AG10803 (cell line): ENCODE measurements at places on chromosomes 7 and 10.
A peak's percentile ranks its signal among the peaks of the same experiment; 100 is the strongest.

DNA sequence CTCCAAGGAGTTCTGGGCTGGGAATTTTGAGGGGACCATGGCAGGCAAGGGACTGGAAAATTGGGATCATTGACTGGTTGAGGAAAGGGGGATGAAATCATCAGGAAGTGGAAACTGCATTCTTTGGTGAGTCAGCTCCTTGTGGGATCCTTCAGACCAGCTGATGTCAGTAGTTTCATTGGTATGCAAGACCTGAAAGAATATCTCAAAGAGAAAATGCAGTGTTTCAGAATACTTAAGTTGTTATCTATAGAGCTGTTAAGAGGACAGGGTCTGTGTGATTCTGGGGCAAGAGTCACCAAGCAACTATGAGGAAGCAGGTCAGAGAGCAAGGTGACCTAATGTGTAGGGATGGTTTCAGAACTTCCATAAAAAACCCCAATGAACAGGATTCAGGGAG lies 595.9 kb upstream of the AUTS2 start:
- peak; percentile 87 for DNase-seq

DNA sequence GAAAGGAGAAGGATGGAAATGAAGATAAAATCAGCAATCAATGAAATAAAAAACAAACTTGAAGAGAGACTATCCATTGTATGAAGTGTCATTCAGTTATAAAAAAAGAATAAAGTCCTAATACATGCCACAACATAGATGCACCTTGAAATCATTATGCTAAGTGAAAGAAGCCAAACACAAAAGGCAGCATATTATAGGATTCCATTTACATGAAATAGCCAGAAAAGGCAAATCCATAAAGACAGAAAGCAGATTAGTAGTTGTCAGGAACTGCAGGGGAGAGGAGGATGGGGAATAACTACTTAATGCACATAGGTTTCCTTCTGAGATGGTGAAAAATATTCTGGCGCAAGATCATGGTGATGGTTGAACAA lies 6.6 kb upstream of the PON1 start:
- DNase-seq, result no peak

GRCh38 chr10:4448030-4448429 lies 378.0 kb upstream of the AKR1E2 start:
- no peak for DNase-seq

GRCh38 chr10:68665841-68666240 lies 55.2 kb upstream of the CCAR1 start:
- DNase-seq, result peak; percentile 84

GRCh38 chr7:45027774-45028114 lies 27.7 kb downstream of the CCM2 start:
- no peak for DNase-seq

GRCh38 chr7:141511316-141511675 lies 39.9 kb upstream of the AGK start:
- no peak for DNase-seq

DNA sequence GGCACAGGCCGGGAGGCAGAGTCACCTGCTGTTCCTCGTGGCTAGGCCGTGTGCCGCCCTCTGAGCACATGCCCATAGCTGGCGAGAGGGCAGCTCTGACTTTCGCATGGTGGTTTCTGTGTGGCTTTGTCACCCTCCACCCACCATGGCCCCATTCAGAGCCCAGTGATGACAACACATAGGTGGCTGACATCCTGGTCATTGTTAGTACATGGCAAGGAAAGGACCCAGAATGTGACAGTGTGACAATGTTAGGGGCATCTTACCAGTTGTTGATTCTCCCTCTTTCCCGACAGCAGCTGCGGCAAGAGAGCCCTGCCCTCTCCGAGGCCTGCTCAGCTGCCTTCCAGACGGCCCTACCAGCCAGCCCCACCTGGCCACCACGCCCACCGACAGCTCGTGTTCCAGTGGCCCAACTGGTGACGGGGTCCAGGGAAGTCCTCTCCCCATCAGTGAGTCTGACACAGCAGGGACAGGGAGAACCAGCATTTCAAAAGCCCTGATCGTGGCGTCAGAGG lies 52.2 kb downstream of the ZNF467 start:
- DNase-seq, result no peak

- DNase-seq, result no peak
Observed at GRCh38 chr7:151869455-151869854, 7.5 kb downstream of the PRKAG2 start.

DNA sequence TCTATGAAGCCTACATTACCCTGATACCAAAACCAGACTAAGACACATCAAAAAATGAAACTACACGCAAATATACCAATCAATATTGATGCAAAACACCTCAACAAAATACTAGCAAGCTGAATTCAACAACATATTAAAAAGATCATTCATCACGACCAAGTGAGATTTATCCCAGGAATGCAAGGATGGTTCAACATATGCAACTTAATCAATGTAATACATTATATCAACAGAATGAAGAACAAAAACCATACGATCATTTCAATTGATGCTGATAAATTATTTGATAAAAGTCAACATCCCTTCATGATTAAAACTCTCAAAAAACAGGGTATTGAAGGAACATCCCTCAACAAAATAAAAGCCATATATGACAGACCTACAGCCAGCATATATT lies 5.7 kb downstream of the CLEC5A start:
- DNase-seq, result no peak

DNA sequence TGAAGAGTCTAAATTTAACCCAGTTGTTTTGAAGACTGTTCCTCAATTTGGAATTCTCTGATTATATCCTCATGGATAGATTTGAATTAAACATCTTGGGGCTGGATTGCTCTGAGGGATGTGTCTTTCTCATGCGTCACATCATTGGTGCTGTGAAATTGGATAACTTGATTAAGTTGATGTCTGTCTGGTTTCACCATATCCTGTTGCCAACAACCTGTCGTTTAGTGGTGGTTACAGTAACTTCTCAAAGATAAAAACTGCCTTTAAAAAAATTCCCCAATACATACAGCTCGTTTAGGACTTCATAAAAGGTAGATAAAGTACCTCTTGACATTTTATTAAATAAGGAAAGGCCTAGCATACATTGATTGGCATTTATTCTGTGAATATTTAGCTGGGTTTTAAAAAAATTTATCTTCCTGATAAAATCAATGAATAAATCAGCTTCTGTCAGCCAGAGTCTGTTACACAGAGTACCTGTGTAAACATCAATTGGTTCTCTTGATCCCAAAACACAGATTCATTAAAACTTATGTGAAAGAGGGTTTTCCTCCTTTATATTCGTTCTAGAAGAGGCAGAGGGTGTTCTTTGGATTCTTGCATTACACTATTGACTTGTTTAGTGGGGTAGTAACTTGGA lies 10.5 kb downstream of the CRCP start:
- DNase-seq, result peak; percentile 35

- no peak for DNase-seq
Observed at GRCh38 chr10:2244471-2244870, 507.1 kb upstream of the ADARB2 start.

- DNase-seq, result no peak
Observed at GRCh38 chr7:32648408-32649156, 153.3 kb downstream of the AVL9 start.

DNA sequence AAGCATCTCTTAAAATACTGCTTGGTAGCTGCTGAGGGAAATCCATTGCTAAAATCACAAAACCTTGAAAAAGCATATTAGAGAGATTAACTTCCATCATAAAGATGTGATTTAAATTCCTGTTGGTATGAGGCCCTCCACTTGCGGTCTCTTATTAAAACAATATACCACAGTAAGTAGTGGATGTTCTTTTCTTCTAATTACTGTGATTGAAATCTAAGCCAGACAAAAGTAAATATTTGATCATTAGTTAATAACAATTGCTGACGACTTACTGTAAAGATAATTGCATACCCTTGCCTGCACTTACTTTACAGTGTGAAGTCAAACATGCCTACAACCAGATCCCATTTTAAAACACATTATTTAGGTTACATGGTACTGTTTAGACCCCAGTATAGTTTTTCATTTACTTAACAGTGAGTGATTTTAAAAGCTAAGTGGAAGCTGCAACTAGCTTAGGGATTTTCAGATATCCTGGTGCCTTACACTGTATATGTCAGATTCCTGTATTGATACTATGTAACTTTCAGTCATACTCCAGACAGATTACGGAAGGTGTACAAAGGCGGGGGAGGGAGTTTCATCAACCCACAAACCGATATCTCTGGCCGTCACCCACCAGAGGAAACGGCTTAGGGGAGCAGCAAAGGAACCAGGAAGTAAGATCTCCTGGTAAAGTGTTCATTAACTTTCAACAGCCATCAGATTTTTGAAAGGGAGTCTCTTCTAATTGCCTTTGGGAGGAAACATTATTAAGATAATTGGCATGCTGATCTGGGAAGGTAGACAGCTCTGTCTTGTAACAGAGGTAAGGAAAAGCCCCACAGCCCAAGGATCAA lies 986 bp downstream of the NRP1 start:
- no peak for DNase-seq

- DNase-seq, result no peak
Observed at GRCh38 chr7:123715799-123716198, 33.0 kb downstream of the WASL start.

GRCh38 chr10:44206127-44206818 lies 178.6 kb downstream of the CXCL12 start:
- DNase-seq, result peak; percentile 58

GRCh38 chr7:129670656-129671055 lies 59.1 kb downstream of the NRF1 start:
- DNase-seq, result peak; percentile 10

GRCh38 chr10:96596422-96597407 lies 9.9 kb upstream of the TM9SF3 start:
- DNase-seq, result no peak

- no peak for DNase-seq
Observed at GRCh38 chr10:129310881-129311280, 156.2 kb upstream of the MGMT start.

DNA sequence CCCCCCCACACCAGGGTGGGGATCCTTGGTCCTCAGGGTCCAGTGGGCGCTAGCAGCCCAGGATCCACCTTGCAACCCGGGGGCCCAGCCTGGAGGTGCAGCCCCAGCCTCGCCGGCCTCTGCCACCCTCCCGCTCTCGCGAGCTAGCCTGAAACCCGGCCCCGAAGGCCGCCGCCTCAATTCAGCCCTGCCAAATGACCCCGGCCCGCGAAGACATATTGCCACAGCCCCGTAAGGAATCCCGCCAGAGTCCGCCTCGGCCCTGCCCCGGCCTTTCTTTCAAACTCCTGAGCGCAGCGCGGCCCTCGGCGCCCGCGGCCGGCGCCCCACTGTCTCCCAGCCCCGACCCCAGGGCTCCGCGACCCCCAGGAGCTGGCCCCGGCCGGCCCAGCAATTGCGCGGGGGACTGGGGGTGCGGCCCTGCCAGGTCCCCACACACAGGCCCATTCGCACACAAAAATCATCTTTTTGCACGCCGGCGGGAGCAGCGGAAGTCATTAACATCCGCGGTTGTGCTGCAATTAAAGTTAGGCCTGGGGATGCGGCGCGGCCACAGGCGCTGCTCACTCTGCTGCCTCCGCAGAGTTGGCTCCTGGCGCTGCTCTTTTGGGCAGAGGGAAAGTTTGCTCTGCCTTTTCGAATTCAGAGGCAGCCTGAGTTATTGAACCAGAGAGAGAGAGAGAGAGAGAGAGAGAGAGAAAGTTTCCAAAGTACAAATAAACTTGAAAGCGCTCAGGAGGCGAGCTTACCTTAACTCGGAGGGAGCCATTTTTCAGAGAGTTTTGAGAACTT lies 4.0 kb downstream of the HOXA5 start:
- DNase-seq, result no peak

DNA sequence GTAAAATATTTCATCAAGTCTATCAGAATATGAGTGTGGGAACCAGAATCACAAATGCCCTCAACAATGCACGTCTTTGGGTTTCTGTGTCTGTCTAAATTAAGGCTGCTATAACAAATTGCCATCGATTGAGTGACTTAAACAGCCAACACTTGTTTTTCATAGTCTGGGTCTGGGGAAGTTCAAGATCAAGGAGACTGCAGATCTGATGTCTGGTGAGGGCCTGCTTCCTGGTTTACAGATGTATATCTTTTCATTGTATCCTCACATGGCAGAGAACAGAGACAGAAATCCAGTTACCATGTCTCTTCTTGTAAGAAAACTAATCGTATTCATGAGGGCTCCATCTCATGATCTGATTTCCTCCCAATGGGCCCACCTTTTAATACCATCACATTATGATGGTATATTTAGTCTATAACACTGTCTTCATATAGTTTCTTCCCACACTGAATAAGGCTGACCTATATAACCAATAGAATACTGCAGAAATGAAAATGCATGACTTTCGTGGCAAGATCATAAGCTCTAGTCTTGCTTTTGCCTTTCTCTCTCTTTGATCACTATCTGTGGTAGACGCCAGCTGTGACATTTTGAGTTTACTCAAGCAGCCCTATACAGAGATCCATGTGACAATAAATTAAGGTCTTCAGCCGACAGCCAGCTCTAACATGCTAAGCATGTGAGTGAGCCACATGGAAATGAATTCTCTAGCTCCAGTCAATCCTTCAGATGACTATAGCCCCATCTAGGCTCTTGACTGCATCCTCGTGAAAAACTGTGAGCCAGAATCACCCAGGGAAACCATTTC lies 51.9 kb downstream of the THSD7A start:
- DNase-seq, result no peak

GRCh38 chr10:130935128-130935439 lies 376.4 kb downstream of the TCERG1L start:
- DNase-seq, result no peak

- DNase-seq, result peak; percentile 36
Observed at GRCh38 chr10:117374506-117375359, 507 bp downstream of the PDZD8 start.

DNA sequence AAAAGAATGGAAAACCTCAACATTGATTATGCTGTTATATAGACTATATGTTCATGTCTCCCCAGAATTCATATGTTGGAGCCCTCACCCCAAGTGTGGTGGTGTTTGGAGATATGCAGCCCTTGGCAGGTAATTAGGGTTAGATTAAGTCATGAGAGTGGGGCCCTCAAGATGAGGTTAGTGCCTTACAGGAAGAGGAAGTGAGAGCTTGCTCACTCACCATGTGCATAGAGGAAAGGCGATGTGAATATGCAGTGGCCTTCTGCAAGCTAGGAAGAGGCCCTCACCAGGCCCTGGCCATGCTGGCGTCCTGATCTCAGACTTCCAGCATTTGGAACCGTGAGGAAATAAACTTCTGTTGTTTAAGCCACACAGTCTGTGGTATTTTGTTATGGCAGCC lies 14.8 kb downstream of the ZNF33A start:
- no peak for DNase-seq

DNA sequence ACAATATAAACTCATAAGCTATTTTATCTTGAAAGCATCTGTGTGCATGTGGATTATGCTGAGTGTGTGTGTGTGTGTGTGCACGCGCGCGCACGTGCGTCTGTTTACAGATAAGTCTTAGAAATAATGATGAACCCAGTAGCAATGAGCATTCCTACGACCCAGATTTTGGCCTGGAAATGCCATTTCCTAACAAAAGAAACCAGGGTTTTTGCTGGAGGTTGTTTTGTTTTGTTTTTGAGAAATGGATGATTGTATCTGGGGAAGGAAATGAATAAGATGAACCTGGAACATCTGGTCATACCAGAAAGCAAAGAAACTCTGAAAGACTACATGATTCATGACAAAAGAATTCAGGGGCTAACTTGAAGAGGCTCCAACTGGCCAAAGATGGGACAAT lies 22.1 kb upstream of the LMOD2 start:
- peak; percentile 80 for DNase-seq
